ENCODE measurements at places on chromosomes 7 and 10.

- no peak for DNase-seq
These were observed 240.4 kb downstream of the ABCA13 start for GRCh38 chr7:48411619-48412018.

DNA sequence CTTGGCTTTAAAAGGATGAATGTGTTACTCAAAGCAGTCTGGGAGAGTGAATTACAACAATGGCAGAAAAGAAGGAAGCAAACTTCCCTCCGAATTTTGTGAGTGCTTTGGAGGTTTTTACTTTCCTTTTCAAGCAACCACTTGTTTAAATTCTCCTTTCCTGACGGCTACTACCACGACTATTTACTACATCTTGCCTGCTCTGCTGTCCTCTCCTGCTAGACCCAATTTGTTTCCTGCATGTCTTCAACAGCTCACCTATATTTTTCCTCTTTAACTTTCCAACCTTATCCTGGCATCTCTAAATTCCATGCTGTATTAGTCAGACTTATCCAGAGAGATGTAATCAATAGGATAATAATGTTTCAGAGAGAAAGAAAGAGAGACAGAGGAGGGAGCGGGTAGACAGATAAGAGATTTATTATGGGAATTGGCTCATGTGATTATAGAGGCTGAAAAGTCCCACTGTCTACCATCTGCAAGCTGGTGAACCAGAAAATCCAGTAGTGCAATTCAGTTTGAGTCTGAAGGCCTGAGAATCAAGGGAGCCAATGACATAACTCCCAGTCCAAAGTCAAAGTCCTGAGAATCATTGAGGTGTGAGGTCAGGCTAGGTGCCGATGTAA is 42.8 kb upstream of the SLC13A1 start:
- peak; percentile 22 for DNase-seq

- no peak for DNase-seq
These were observed 15.1 kb upstream of the DENND2A start for GRCh38 chr7:140655511-140656408.

DNA sequence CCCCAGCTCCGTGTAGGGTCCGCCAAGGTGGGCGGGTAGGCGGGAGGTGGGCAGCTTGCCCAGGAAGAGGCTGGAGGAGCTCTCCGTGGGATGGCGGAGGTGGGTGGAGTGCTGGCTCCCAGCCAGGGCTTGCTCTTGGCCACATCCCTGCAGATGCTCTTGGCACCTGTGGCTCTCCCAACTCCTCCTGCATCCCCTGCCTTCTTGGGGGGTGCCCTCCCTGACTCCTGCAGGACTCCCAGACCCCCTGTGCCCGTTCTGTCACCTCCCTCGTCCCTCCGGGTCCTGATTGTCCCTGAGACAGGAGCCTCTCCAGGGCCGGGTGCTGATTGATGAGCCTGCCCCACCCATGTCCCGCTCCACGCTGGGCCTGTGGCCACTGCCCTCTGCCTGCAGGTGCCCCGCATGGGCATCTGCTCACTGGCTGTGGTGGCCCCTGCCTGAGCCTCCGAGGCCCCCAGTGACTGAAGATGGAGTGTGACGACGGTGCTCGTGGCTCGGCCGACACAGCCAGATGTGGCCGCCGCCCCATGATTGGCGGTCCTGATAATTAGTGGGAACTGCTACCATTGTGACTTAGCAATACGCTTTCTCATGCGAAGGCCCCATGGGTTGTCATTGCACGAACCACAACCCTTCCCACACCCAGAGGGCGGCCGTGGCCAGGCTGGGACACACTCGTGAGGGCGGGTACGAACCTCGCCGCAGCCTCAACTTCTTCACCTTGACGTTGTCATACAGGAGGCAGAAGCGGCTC is 23.6 kb downstream of the CFAP46 start:
- DNase-seq = no peak

DNA sequence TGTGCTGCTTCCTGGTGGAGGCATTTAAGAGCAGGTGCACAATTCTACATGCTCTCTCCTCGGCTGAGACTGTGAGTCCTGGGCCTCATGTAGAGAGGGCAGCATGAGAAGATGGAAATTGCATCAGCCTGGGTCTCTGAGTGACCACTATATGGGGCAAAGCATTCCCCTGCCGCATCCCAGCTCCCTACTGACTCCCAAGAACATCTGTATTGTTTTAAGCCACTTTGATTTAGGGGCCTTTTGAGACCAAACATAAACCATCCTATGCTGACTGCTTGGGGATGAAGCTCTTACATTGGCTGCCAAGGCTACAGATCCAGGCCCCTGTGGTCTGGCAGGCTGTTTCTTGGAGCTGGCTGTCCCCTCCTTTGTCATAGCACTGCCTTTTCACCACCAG is 101.3 kb upstream of the TBX20 start:
- DNase-seq = no peak

GRCh38 chr7:34100661-34101060 is 195.3 kb downstream of the BMPER start:
- no peak for DNase-seq

DNA sequence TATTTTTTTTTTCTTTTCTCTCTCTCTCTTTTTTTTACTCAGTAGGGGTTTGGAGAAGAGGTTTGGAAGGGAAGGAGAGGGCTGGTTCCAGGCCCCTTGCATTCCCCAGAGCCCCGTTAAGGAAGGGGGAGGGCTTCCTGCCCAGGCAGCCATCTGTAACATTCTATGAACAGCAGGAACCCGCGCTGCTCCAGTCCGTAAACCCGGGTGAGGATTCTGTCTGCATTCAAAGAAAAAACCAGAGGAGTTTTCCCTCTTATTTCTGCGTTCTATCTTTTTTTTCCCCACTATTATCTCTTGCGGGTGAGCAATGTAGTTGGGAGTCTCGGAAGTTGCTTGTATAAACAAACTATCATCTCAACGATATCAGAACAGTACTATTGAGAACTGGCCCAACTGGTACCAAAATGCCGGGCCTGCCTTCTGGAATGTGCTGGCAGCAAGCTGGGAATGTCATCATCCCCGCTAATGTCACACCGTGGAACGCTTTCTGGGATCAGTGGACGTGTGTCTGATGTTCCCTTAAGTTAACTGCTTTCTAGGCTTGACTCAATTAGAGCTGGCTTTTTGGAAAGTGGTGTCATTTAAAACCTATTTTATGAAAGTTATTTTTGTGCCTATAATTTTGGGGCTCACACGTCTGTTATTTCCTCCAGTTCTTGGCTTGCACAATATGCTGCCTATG is 153.1 kb upstream of the MEOX2 start:
- no peak for DNase-seq

GRCh38 chr10:51244748-51245490 is 170.6 kb downstream of the PRKG1 start:
- no peak for DNase-seq

DNA sequence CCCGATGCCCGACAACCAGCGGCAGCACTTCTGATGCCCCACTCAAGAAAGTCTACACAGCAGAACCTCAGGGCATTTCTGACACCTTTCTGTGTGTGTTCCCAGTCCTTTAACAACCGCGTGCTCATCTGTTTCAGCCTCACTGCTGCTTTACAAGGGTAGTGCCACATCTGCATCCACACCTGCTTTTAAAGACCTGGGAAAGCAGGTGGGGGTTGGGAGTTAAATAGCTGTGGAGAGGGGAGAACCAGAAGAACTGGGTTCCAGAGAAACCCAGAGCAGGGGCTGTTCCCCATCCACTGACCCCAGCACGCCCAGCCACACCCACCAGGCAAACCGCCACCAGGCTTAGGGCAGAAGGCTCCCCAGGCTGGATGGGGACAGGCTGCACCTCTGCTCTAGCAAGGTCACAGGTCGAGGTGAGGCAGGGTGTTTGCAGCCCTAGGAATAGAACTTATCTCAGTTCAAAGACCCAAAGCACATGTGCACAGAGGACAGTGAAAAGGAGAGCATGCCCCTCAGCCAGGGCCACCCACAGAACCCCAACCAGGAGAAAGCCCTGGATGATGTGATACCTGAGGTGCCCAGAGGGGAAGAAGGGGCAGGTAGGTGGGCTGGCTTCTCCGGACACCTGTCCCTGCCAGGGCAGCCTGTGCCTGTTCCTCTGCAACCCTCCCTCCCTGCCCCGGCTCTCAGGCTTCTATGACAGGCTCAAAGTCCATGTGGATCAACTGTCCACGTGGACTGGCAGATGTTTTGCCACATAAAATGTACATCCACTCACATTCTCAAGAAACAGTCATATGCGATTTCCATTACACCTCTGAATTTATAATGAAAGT is 51.3 kb downstream of the COBL start:
- DNase-seq = no peak

- DNase-seq = peak; percentile 100
These were observed 373.9 kb upstream of the NFE2L3 start for GRCh38 chr7:25777969-25778708.

DNA sequence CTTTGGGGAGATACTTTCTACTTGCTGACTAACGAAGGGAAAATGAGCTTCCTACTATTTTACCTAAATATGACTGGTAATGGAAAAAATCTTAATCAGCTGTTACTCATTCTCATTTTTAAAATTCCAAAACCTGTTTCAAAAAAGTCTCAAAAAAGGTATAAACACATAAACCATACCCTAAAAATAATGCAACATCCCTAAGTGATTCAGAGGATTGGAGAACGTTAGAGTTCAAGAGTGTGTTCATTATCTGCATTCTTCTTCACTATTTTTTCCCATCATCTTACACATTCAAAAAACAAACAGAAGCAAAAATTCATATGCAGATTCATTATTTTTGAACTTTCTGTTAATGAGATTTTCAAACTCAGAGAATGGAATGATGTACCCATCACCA is 150.4 kb upstream of the GNAI1 start:
- DNase-seq = no peak

DNA sequence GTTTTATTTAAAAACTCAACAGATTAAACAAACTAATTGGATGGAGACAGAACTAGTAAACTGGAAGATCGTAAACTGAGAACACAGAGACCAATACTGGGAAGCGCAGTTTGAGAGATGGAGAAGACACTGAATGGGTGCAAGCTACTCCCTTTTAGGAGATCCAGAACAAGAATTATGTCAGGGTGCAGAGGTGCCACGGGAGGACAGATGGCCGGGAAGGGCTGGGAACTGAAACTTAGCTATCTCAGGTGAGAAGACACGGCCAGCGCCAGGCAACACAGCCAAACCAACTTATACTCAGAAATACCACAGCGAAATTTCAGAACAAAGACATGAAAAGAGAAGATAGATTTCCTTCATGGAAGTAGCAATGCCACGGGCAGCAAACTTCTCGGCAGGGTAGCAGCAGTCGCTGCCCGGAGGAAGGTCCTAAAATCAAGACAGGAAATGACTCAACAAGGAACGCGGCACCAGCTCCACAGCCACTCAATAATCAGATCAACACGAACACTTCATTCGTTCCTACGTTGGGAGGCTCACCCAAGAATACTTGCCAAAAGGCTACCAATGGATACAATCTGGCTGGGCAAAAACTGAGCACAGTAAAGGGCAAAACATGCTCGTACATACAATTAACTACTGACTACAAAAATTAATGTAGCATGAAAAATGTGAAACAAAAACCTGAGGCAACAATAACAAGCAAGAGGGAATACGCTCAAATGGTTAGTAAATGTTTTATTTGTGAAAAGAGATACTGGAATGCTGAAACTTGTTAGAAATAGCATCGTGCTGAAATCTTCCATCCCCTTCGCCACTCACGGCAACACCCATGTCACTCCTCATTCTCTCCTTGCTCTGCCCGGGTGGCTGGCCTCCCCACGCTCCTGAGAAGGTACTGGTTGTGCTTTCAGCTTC is 2.2 kb upstream of the LRRC27 start:
- no peak for DNase-seq

DNA sequence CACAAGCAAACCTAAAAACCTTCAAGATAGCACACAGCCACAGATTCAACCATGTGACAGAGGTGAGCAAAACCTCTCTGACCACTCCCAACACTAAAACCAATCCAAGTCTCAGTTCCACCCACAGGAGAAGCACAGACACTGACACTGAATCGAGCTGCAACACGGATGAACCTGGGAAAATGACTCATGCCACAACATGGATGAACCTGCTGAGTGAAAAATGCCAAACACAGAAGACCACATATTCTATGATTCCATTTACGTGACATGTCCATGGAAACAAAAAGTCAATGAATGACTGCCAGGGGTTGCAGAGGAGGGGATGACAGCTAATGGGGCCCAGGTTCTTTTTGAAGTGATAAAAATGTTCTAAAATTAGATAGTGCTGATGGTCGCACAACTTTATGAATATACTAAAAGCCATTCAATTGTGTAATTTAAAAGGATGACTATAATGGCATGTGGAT is 22.0 kb downstream of the CYTH3 start:
- no peak for DNase-seq

DNA sequence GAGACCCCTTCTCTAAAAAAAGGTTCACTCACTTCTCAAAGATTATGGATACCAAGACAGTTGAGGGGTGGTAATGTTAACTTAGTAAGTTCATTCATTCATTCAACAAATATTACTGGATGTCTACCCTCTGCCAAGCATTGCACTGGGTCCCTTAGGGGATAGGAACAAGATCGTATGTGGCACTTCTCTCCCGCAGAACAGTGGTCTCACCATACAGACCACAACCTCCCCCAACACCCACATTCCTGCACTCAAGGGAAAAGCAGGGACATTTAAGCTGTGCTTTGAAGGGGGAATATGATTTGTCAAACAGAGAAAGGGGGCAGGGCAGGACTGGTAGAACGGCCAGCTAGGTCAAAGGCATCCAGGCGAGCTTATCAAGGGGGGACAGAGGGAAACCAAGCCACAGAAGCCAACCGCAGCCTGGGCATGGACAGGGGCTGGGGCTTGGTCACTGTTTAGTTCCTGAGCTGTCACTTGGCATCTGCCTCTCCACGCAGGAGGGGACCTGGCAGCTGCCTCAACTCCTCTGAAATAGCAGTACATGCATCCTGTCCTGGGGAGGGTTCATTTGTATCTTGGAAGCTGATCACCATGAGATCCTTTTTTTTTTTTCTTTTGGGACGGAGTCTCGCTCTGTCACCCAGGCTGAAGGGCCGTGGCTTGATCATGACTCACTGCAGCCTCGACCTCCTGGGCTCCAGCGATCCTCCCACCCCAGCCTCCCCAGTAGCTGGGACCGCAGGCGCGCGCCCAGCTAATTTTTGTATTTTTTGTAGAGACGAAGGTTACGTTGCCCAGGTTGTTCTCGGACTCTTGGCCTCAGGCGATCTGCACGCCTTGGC is 949 bp upstream of the CLIP2 start:
- DNase-seq = no peak

DNA sequence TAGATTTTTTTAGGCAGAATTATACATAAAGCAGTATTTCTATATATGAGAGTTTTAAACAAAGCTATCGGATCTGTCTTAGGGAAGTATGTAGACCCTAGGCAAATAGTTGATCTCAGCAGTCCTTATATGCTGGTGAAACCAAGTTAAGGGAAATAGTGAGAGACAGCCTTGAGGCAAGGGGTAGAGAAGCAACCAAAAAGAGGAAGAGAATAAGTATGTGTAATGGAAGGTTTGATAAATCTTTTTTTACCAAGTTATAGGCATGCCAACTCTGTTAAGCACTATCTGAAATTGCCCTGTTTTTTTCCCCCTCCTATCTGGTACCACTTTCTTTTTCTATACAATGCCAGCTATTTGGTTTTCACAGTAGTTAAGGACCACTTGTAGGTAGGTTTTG is 19.9 kb downstream of the SPAG6 start:
- no peak for DNase-seq

Measured in NCI-H1092 treated with DMSO at 0.1 percent for 48 hours (cell line).